Ascending aorta (tissue), 2 donors: ENCODE measurements at places on chromosomes 5 and 9.

GRCh38 chr5:42583322-42583721 is 160.1 kb downstream of the GHR start:
- DNase-seq = no peak

DNA sequence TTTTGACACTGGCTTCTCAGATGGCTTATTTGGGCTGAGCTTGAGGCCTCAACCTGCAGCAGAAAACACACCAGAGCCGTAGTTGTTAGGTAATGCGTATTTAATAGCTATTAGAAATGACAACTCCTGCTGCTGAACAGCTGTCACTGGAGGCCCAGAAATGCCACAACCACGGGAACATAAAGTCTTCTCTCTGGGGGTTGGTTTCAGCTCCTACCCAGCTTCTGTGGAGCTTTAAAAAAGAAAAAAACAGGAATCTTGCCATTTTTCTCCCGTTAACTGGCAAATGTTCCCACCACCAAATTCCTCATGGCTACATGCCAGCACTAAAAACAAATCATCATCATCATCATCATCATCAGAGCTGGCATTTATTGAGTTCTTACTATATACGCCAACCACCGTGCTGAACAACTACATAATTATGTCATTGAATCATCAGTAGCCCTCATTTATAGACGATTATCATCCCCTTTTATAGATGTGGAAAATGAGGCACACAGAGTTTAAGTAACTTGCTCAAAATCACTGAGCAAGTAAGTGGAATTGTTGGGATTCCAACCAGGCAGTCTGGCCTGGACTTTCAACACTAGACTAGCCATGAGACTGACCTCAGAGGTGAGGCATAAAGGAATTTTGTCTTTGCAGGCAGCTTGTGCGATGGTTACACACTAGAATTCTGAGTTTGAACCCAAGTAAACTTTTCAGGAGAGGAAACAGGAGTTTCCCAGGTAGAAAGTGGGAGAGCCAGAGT is 185.3 kb upstream of the WWC1 start:
- DNase-seq = no peak

DNA sequence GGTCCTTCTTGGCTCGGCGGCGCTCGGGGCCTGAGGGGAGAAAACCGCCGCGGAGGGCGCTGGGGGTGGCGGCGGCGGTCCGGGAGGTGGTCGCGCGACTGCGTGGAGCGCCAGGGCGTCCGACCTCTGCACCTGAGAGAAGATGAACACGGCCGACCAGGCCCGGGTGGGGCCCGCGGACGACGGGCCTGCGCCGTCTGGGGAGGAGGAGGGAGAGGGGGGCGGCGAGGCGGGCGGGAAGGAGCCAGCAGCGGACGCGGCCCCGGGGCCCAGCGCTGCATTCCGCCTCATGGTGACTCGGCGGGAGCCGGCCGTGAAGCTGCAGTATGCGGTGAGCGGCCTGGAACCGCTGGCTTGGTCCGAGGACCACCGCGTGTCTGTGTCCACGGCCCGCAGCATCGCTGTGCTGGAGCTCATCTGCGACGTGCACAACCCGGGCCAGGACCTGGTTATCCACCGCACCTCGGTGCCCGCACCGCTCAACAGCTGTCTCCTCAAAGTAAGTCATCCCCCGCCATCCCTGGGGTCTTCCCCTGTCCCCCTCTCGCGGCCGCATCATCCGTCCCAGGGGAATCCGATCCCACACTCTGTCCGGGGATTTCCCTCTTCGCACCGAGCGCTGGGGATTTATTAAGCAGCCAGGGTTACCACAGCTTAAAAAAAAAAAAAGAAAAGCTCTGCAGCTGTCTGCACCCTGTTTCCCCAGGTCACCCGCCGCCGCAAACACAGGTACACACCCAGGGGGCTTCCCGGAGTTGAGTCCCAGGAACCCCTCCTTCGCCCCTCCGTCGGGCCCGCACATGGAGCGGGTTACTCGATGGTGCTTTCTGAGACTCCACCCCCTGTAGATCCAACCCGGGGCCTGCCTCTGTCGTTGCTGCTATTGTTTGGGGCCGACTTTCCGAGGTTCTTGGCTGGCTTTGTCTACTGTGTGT is at the start of gene GTF3C4:
TSS of gene GTF3C4 (plus strand) at position 8 of the 935 bp plus-strand sequence. CDS start at position 143, 135 bp downstream.
- peak; percentile 66 for DNase-seq

DNA sequence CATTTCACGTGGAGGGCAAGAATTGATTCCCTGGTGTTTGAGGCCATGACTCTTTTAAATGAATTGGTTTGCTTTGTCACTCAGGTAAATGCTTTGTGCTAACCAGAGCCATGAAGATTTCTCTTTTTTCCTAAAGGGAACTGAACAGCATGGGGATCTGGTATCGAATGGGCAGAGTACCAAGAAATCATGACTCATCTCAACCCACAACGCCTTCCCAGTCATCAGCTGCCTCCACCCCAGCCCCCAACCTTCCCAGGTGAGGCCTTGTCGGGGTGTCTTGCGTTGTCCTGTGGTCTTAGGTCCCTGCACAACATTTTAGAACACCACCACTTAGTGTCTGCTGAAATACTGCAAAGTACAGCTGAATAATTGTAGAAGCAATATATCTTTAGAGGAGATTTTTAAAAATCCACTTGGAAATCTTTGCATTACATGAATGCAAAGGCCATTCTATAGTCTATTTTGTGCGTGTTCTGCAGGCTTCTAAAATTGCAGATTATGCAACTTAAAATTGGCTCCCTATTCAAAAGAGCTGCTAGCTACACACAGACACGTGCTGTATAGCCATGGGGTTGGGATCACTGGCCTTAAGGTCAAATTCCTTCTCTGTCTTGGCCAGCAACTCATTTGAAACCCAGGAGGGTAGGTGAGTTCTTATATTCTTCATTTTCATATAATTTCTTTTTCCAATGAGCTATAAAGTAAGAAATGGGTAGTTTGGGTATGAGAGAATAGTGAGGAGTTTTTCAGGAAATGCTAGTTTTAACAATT is 69.0 kb downstream of the MVB12B start:
- no peak for DNase-seq

GRCh38 chr5:143495821-143496275 is 92.4 kb upstream of the NR3C1 start:
- DNase-seq = no peak

GRCh38 chr9:99918134-99918533 is 11.7 kb downstream of the STX17 start:
- DNase-seq = no peak

DNA sequence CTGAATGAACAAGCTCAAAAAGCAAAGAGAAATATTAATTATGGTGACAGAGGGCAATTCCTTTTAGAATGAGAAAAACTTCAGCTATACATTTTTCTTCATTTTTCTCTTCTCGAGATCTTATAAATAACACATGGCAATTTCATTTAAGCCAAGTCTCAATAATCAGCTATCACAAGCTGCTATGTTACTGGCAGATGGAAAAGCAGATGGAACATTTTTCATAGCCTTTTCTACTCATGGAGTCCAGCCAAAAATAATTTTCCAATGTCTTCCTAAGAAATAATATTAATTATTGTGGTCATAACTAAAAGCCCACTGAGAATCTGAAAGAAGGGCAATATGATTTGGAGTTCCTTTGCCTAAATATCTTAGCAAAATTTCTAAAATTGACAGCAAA is 35.6 kb downstream of the SKIC3 start:
- no peak for DNase-seq

GRCh38 chr9:34690983-34691935 is at the start of gene CCL19:
TSS of gene CCL19 (minus strand) at chr9:34691276. CDS start at chr9:34691139, 137 bp downstream.
- DNase-seq = no peak

DNA sequence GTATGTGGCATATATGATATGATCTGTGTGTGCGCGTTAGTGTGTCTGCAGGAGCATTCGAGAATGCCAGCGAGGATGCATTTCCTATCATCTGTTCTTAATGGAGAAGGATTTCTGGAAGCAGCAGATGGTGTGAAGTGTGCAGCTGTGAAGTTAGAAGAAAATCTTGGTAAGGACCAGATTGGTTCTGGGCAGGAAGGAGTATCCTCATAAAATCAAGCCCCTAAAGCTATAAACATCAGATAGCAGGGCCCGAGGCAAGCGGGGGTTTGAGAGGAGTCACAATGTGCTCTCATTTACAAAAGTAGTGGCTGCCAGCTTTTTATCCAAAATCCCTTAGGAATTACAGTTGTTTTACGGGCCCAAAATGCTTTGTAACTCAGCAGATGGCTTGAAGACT is 40.0 kb downstream of the DAPK1 start:
- DNase-seq = no peak

GRCh38 chr5:178241231-178241663 is 8.6 kb upstream of the PHYKPL start:
- no peak for DNase-seq

GRCh38 chr5:136994154-136994553 is 505.0 kb downstream of the SPOCK1 start:
- no peak for DNase-seq

DNA sequence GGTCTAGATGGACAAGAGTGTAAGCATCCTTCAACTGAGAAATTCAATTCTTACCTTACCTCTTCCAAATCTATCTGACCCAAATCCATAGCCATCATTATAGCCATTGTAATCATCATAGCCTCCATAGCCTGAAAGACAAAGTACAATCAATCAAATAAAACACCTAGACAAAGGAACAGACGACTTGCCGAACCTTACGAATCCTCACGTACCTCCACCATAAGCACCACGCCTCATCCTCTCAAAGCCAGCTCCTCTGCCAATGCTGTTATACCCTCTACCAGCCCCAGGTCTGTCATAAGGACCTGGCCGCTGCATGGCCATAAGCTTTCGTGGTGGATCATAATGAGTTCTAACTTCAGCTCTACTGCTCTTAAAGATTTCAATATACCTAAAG is 5.5 kb downstream of the HNRNPH1 start:
- DNase-seq = no peak

GRCh38 chr5:146652547-146652946 is 136.6 kb upstream of the GPR151 start:
- no peak for DNase-seq
